ENCODE measurements at places on chromosomes 11 and 22.

DNA sequence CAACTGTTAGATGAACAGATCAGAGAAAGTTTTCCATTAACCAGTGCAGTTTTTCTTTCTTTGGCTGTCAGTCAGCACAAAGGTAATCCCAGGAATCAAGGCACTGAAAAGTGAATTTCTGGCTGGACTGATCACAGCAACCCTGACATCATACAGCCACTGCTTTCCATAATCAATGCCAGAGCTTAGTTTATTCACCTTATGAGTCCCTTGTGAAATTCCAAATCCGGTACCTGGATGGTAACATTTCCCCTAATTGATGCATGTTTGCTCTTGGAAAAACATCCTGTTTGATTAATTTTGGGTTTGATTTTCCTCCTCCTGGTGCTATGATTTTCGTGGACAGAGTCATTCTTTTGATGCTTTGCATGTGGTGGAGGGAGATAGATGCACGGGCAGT is 319.8 kb downstream of the INSC start:
- DNase-seq = no peak

DNA sequence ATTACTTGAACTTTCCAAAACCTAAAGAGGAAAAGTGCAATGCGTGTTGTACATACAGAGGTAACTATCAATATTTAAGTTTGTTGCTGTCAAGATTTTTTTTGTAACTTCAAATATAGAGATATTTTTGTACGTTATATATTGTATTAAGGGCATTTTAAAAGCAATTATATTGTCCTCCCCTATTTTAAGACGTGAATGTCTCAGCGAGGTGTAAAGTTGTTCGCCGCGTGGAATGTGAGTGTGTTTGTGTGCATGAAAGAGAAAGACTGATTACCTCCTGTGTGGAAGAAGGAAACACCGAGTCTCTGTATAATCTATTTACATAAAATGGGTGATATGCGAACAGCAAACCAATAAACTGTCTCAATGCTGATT is 2.1 kb downstream of the ADM start:
- no peak for DNase-seq

GRCh38 chr11:74819400-74819799 is 70.8 kb downstream of the RNF169 start:
- no peak for DNase-seq

- no peak for DNase-seq
These were observed 12.3 kb upstream of the ARAP1 start for GRCh38 chr11:72764503-72764902.

GRCh38 chr11:10318527-10318802 is 13.6 kb downstream of the ADM start:
- no peak for DNase-seq

Data from activated CD8-positive, alpha-beta memory T cell treated with anti-CD3 and anti-CD28 coated beads for 48 hours (primary cell).